ENCODE measurements at places on chromosomes 4 and X. TPM values are rescaled to one million over a fixed set of nuclear protein-coding genes. Genes with fewer than 3 reads are reported as not detected.

GRCh38 chr4:180794333-180794732 is 1448.9 kb upstream of the TENM3 start:
- no peaks in the 10 kb centered on the region for H3K4me1 ChIP-seq
- H3K27me3 ChIP-seq: no peaks in the 10 kb centered on the region
- DNase-seq: no peak
- no peaks in the 10 kb centered on the region for H3K36me3 ChIP-seq
- no peak overlapping the region for H3K27ac ChIP-seq

- no peaks in the 10 kb centered on the region for H3K36me3 ChIP-seq
- no peaks in the 10 kb centered on the region for H3K27me3 ChIP-seq
- H3K4me1 ChIP-seq: no peaks in the 10 kb centered on the region
Measured at GRCh38 chrX:102085706-102086105, 39.8 kb upstream of the TCEAL2 start.

- H3K36me3 ChIP-seq: no peaks in the 10 kb centered on the region
- DNase-seq: no peak
- H3K27ac ChIP-seq: no peak overlapping the region
- no peaks in the 10 kb centered on the region for H3K27me3 ChIP-seq
- H3K4me3 ChIP-seq: no peak overlapping the region
- no peaks in the 10 kb centered on the region for H3K4me1 ChIP-seq
Measured at GRCh38 chr4:16989371-16989770, 90.9 kb upstream of the LDB2 start.

DNA sequence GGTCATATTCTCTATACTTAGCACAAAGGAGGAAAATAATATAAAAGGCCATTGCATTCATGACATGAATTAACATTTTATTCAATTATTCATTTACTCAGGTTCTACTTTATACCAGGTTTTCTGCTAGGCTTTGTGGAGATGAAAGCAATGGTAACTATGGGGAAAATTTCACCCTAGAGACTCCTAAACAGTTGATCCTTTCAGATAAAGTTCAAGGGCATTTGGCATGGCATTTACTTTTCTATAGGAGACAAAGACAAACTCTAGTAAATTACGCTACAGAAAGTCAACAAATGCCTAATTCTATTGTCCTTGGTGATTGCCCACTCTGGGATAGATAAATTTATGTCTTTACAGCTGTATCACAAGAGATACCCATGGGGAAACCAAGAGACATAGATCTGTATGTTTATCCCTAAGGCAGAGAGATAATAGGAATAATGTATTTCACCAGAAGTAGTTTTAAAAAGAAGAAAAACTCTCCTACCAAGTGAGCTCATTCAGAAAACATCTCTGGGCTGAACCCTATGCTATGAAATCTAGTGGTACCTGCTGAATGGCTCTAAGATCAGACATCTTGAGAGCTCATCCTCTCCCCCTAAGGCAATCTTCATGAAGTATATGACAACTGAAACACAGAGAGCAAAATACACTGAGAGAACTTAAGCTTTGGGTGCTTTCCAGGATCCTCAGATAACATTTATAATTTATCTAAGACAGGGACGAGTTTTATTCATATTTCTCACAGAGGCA is 316.7 kb downstream of the ANTXR2 start:
- DNase-seq: no peak
- no peaks in the 10 kb centered on the region for H3K4me1 ChIP-seq
- H3K4me3 ChIP-seq: no peak overlapping the region

DNA sequence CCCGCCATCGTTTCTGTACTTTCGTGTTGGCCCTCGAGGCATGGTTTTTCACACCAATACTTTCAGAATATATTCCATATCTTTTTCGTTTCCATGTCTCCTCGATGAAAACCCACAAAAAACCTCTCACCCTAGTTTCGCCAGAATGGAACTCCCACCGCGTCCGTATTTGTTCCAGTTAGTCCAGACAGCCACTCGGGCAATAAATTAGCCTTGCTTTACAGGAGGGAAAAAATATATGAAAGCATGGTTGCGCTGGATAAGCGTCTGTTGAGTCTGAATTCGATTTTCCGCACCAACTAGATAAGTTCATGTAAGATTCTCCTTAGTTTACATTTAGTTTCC is 550 bp upstream of the CHM start:
- DNase-seq: no peak
- no peaks in the 10 kb centered on the region for H3K36me3 ChIP-seq
- no peaks in the 10 kb centered on the region for H3K4me1 ChIP-seq
- H3K4me3 ChIP-seq: peak overlapping the region; percentile 40
- no peaks in the 10 kb centered on the region for H3K27me3 ChIP-seq
- H3K27ac ChIP-seq: no peak overlapping the region

- H3K36me3 ChIP-seq: no peaks in the 10 kb centered on the region
- no peaks in the 10 kb centered on the region for H3K4me1 ChIP-seq
- DNase-seq: no peak
- H3K27ac ChIP-seq: no peak overlapping the region
- H3K4me3 ChIP-seq: no peak overlapping the region
Measured at GRCh38 chrX:78693012-78693411, 33.9 kb upstream of the RTL3 start.

GRCh38 chrX:17674601-17675000 is 62.7 kb upstream of the SCML1 start:
- no peak for DNase-seq
- H3K4me3 ChIP-seq: no peak overlapping the region
- no peak overlapping the region for H3K27ac ChIP-seq
- no peaks in the 10 kb centered on the region for H3K36me3 ChIP-seq

DNA sequence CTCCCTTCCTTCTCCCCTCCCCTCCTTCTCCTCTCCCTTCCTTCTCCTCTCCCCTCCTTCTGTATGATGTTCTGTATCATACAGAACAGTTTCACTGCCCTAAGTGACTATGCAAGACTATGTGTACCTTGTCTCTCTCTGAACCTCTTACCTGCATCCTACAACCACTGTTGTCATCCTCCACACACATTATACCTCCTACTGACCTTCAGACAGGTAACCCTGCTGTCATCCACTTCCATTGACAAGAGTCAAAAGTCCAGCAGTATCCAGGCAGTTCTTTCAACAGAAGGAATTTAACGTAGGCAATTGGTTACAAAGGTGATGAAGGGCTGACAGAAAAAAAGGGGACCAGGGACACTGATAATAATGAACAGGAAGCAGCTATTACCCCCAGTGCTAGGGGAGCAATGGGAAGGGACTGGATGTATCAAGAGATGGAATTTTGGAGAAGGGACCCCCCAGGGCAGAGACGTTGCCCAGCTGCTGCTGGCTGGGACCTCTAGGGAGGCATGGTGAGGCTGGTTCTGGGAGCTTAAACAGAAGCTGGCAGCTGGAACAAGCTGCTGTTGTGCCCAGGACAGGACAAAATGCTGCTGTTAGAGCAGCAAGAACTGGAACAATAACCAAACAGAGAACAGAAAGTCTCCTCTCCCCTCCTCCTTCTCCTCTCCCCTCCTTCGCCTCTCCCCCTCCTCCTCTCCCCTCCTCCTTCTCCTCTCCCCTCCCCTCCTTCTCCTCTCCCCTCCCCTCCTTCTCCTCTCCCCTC is 84.7 kb downstream of the DCTD start:
- no peaks in the 10 kb centered on the region for H3K27me3 ChIP-seq
- no peaks in the 10 kb centered on the region for H3K4me1 ChIP-seq
- H3K27ac ChIP-seq: no peak overlapping the region
- no peak for DNase-seq
- no peaks in the 10 kb centered on the region for H3K36me3 ChIP-seq

DNA sequence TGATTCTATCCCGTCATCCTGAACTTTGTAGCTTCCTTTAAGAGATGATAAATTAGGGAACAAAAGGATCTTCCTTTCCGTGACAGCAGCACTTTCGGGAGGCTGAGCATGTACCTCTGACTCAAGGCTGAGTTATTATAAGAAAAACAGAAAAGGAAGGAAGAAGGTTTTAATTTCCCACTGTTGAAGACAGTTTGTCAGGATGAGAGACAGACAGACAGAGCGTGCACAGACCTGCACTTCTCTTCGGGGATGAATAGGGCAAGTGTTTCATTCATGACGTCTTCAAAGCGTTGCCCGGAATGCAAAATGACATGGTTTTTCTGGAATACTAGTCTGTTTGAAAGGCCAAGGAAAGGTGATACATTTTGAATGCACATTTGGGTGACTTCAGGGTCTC is 405.3 kb upstream of the FAT1 start:
- no peaks in the 10 kb centered on the region for H3K36me3 ChIP-seq
- no peak for DNase-seq
- no peak overlapping the region for H3K27ac ChIP-seq
- H3K4me3 ChIP-seq: no peak overlapping the region

DNA sequence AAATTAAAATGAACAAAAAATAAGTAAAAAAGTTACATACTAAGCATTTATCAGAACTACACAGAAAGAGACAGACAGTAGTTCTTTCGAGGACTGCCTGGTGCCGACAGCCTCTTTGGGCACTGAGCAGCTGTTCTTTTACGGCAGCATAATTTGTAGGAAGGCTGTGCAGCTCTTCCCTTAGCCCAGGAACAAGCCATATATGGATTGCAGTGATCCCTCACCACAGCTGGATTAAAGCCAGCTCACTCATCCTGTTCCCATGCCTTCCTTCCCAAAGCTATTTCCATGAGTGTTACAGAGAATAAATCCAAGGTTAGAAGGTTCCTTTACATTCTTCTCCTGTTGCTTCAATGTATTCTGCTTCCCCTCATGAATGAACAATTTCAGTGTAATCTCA is 71.7 kb downstream of the DDX60L start:
- DNase-seq: peak; percentile 50
- H3K4me1 ChIP-seq: peaks cover 2% of the 10 kb centered on the region
- H3K27ac ChIP-seq: no peak overlapping the region
- H3K27me3 ChIP-seq: no peaks in the 10 kb centered on the region
- H3K36me3 ChIP-seq: no peaks in the 10 kb centered on the region

DNA sequence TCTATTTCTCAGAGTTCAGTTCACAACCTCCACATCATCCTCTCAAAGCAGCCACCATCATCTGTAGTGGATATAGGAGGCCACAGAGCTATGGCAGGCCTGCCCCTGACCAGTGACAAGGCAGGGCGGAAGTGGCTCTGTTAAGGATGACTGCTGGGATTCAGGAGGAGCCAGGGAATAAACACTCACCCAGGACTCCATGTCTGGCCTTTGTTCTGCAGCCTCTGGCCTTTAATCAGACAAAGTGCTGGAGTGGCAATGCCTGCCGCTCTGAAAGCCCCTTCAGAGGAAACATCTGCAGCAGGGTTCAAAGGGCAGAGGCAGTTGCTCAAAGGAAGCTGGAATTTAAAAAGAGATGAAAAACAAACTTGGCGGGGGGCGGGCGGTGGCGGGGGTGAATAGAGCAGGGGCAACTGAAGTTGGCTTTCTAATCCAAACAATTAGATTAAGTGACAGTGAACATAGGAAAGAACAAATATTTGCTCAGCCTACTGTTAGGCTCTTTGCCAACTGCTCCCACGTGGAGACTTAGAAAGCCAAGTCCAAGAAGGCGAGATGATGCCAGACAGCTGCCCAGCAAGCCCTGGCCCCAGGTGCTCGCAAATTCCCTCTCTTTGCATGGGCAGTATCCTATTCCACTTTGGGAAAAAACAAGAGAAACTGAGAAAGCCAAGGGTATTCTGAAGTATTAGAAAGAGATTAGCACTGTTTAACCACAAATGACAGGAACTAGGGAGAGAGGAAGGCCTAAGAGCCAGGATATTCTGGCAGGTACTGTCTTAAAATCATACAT is 5.5 kb downstream of the MPP1 start:
- no peak overlapping the region for H3K4me3 ChIP-seq
- no peaks in the 10 kb centered on the region for H3K27me3 ChIP-seq
- H3K4me1 ChIP-seq: peaks cover 1% of the 10 kb centered on the region
- no peak for DNase-seq

DNA sequence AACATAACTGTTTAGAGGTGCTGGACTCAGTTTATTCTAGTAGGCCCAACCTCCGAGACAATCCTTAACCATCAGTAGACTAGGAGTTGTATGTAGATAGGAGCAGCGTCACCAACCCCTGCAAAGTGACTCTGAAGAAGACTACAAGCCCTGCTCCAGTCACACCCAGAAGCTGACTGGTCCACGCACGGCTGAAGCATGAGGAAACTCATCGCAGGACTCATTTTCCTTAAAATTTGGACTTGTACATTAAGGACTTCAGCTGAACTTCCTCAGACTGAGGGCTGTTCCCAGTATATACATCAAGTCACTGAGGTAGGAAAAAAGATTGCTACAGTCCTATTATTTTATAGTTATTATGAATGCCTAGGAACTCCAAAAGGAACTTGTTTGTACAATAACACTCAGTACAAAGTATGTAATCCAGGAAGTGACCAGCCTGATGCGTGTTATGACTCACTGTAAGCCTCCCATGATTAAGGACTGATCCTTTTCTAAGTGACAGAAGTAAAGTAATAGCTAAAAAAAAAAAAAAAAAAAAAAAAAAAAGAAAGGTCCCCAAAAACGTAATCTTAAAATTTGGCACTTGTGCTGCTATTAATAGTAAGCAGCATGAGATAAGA is 41.6 kb upstream of the UGT2B7 start:
- no peak overlapping the region for H3K27ac ChIP-seq
- no peak overlapping the region for H3K4me3 ChIP-seq
- H3K36me3 ChIP-seq: no peaks in the 10 kb centered on the region
- no peaks in the 10 kb centered on the region for H3K4me1 ChIP-seq

DNA sequence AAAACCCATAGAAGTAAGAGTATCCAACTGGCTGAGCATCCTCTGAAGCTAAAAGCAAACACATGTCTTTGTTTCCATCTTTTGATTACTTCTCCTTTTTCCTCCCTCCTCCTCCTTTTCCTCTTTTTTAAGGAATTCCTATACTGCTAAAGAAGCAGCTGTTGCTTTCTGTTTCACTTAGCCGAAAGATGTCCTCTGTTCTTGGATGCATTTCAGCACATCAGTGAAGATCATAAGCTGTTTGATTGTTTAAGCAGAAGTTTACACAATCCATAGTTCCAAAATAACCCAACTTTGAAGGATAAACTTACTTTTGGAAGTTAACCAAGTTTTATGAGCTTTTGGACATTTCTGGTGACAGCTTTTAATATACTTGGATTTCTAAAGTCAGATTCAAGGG is 55.1 kb upstream of the TNIP3 start:
- no peaks in the 10 kb centered on the region for H3K4me1 ChIP-seq
- no peaks in the 10 kb centered on the region for H3K36me3 ChIP-seq
- no peak overlapping the region for H3K4me3 ChIP-seq
- DNase-seq: no peak

GRCh38 chr4:91525621-91526020 is 778.1 kb upstream of the GRID2 start:
- no peaks in the 10 kb centered on the region for H3K27me3 ChIP-seq
- H3K4me3 ChIP-seq: no peak overlapping the region
- H3K4me1 ChIP-seq: no peaks in the 10 kb centered on the region
- no peak overlapping the region for H3K27ac ChIP-seq
- H3K36me3 ChIP-seq: no peaks in the 10 kb centered on the region

DNA sequence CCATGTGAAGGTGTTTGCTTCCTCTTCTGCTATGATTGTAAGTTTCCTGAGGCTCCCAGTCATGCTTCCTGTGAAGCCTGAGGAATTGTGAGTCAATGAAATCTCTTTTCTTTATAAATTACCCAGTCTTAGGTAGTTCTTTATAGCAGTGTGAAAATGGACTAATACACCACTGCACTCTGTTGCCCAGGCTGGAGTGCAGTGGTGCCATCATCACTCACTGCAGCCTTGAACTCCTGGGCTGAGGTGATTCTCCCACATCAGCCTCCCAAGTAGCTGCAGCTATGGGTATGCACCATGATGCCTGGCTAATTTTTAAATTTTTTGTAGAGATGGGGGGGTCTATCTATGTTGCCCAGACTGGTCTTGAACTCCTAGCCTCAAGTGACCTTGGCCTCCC is 15.8 kb upstream of the IGFBP7 start:
- H3K27ac ChIP-seq: no peak overlapping the region
- no peak for DNase-seq
- no peaks in the 10 kb centered on the region for H3K27me3 ChIP-seq
- H3K4me1 ChIP-seq: no peaks in the 10 kb centered on the region
- H3K4me3 ChIP-seq: no peak overlapping the region
- no peaks in the 10 kb centered on the region for H3K36me3 ChIP-seq

Gene APOOL
- total RNA-seq: 17.0 TPM

Gene TNIP3
- 0.60 TPM for total RNA-seq

Gene GSX2
- not detected for total RNA-seq

Gene MEPE
- total RNA-seq: 0.11 TPM

Gene SMIM10
- total RNA-seq: 14.2 TPM
